ENCODE measurements at places on chromosomes 11 and 22. TPM values are rescaled to one million over a fixed set of nuclear protein-coding genes. Genes with fewer than 3 reads are reported as not detected.

The NRXN2 gene
- total RNA-seq = not detected

The OR8H3 gene
- total RNA-seq = not detected

The C22orf31 gene
- total RNA-seq = not detected

The C22orf15 gene
- total RNA-seq = not detected

- H3K27me3 ChIP-seq = no peaks in the 10 kb centered on the region
- no peak overlapping the region for H3K4me3 ChIP-seq
- no peak overlapping the region for H3K27ac ChIP-seq
- DNase-seq = no peak
Observed at GRCh38 chr11:454801-455565, 4.9 kb downstream of the PTDSS2 start.

GRCh38 chr11:78354408-78355308 is 63.0 kb downstream of the GAB2 start:
- H3K4me3 ChIP-seq = no peak overlapping the region
- H3K36me3 ChIP-seq = no peaks in the 10 kb centered on the region
- peaks cover 18% of the 10 kb centered on the region for H3K4me1 ChIP-seq
- DNase-seq = no peak
- H3K27ac ChIP-seq = no peak overlapping the region

DNA sequence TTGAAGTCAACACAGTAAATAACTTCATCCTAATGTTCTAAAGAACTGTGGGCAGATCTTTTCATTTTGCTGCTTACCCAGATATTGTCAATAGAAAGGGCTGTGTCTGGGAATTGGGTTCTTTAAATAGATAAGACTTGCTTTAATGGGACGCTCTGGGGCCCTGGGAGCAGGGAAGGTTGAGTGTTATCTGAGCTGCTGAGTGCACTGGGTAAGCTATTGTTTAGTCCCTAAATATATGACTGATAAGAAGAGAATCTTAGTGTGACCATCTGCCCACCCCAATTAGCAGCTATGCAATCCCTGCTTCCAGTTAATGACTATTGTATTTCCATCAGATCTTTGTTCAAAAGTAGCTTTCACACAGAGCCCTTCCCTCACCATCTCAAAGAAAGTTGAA is 44.4 kb downstream of the ARHGAP42 start:
- H3K27ac ChIP-seq = no peak overlapping the region
- no peaks in the 10 kb centered on the region for H3K36me3 ChIP-seq
- H3K4me1 ChIP-seq = peaks cover 8% of the 10 kb centered on the region
- no peaks in the 10 kb centered on the region for H3K27me3 ChIP-seq

GRCh38 chr11:36033082-36033751 is 89.4 kb downstream of the LDLRAD3 start:
- no peaks in the 10 kb centered on the region for H3K27me3 ChIP-seq
- no peak overlapping the region for H3K27ac ChIP-seq
- no peak overlapping the region for H3K4me3 ChIP-seq
- peaks cover 25% of the 10 kb centered on the region for H3K4me1 ChIP-seq

- H3K27ac ChIP-seq = no peak overlapping the region
- no peaks in the 10 kb centered on the region for H3K4me1 ChIP-seq
- no peak for DNase-seq
- H3K27me3 ChIP-seq = peaks cover 38% of the 10 kb centered on the region
- no peaks in the 10 kb centered on the region for H3K36me3 ChIP-seq
- H3K4me3 ChIP-seq = no peak overlapping the region
Observed at GRCh38 chr11:76661306-76661751, 9.2 kb downstream of the LRRC32 start.

DNA sequence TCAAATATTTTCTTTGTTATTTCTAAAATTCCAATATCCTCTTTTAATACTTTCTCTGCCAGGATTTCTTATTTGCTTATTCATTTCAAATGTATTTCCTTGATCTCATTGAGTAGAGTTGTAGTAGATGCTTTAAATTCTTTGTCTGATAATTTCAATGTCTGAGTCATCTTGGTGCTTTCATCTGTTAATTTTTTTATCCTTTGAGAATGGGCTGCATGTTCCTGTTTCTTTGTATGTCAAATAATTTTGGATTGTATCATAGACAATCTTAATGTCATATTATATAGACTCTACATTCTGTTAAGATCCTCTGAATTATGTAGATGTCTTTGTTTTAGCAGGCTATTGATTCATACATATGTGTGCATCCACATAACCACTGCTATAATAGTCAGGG is 57.5 kb downstream of the MYEOV start:
- peak overlapping the region; percentile 73 for H3K27ac ChIP-seq
- H3K36me3 ChIP-seq = peaks cover 67% of the 10 kb centered on the region
- peaks cover 51% of the 10 kb centered on the region for H3K4me1 ChIP-seq
- no peak for DNase-seq
- no peaks in the 10 kb centered on the region for H3K27me3 ChIP-seq
- H3K4me3 ChIP-seq = peak overlapping the region; percentile 9

- H3K4me3 ChIP-seq = no peak overlapping the region
- DNase-seq = no peak
- H3K36me3 ChIP-seq = peaks cover 36% of the 10 kb centered on the region
Observed at GRCh38 chr11:108237058-108237481, 14.2 kb downstream of the ATM start.

GRCh38 chr22:45917146-45917545 is 59.8 kb downstream of the WNT7B start:
- no peak overlapping the region for H3K4me3 ChIP-seq
- H3K27ac ChIP-seq = no peak overlapping the region

GRCh38 chr22:43060183-43060582 is 29.0 kb downstream of the TTLL1 start:
- no peak overlapping the region for H3K27ac ChIP-seq
- DNase-seq = no peak
- no peaks in the 10 kb centered on the region for H3K36me3 ChIP-seq

- no peak overlapping the region for H3K27ac ChIP-seq
- H3K27me3 ChIP-seq = no peaks in the 10 kb centered on the region
- DNase-seq = no peak
- no peak overlapping the region for H3K4me3 ChIP-seq
Observed at GRCh38 chr11:84501750-84502149, 1125.4 kb downstream of the DLG2 start.

- H3K4me3 ChIP-seq = no peak overlapping the region
- no peak for DNase-seq
- H3K36me3 ChIP-seq = no peaks in the 10 kb centered on the region
- peaks cover 7% of the 10 kb centered on the region for H3K4me1 ChIP-seq
Observed at GRCh38 chr11:44559207-44559939, 6.1 kb upstream of the CD82 start.

DNA sequence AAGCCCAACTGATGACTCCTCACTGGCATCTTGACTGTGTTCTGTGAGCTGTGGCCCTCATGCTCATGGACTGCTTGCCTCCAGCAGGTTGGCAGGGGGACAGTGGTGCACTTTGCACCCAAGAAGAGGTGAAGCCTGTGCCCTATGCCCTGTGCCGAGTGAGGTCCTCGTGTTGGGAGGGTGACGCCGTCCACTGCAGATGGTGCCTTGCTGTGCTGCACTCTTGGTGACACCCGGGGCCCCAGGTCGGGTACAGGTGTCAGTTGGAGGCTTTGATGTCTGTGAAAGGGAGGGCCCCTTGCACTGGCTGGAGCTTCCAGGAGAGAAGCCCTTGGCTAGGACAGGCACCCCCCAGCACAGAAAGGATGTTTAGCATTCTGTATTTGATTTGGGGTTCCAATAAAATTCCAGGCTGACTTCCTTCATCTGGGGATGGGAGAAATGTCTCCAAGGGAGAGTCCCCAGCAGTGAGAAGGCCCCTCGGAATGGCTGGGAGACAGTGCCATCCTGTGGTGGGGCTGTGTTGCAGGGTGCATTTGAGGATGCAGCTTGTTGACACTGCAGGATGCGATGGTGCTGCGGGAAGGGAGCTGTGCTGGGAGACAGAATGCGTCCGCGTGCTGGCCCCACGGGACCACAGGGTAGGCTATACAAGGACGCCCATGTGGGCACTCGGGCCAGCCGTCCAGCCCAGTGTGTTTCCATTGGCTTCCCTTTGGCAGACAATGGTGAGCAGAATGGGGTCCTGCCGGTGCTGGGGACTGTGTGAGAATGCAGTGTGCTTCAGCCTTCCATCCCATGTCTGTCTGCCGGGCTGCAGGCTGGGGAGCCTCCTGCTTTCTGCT is 2.5 kb upstream of the ZDHHC8 start:
- H3K4me1 ChIP-seq = no peaks in the 10 kb centered on the region
- H3K27ac ChIP-seq = no peak overlapping the region
- no peaks in the 10 kb centered on the region for H3K27me3 ChIP-seq

All from PC-9 (cell line).